ENCODE measurements at places on chromosomes 4 and X.

- no peak for DNase-seq
Observed at GRCh38 chrX:146863566-146863965, 49.0 kb upstream of the CXorf51A start.

- no peak for DNase-seq
Observed at GRCh38 chr4:119050527-119051090, 85.0 kb upstream of the MYOZ2 start.

DNA sequence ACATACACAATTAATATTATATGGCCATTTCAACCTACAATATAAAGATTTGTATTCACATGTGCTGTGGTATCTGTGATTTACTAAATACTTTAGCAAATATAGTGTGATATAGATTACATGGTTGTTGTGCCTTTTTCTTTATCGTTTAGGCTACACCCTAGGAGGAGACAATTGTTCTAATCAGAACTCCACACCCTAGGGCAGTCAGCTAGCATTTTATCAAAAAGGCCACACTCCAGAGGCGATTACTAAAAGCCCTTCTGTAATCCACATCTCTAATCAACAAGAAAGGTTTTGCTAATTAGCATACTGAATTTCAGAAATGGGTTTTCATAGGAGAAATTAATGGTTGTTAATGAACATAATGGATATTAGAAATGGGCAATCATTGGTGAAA lies 319.5 kb upstream of the NOCT start:
- no peak for DNase-seq

GRCh38 chr4:141065872-141066271 lies 67.4 kb downstream of the RNF150 start:
- no peak for DNase-seq

GRCh38 chr4:6991249-6991648 lies 51.9 kb upstream of the TADA2B start:
- no peak for DNase-seq

DNA sequence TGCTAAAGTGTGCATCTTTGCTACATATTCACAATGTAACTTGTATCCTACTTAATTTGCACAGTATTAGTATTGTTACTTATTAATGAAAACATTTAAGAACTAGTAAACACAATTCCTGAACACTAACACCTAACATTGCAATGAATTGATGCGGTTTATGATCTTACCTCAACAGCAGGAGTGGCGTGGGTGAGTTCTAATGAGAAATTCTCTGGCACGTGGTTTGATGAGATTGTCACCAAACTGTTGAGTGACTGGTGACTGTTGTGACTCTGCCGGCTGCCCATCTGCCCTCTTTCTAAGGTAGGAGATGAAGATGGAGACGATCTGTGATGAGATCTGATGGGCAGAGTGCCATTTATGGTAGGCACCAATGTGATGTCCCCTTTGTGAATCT lies 2.9 kb downstream of the PCDH18 start:
- no peak for DNase-seq

DNA sequence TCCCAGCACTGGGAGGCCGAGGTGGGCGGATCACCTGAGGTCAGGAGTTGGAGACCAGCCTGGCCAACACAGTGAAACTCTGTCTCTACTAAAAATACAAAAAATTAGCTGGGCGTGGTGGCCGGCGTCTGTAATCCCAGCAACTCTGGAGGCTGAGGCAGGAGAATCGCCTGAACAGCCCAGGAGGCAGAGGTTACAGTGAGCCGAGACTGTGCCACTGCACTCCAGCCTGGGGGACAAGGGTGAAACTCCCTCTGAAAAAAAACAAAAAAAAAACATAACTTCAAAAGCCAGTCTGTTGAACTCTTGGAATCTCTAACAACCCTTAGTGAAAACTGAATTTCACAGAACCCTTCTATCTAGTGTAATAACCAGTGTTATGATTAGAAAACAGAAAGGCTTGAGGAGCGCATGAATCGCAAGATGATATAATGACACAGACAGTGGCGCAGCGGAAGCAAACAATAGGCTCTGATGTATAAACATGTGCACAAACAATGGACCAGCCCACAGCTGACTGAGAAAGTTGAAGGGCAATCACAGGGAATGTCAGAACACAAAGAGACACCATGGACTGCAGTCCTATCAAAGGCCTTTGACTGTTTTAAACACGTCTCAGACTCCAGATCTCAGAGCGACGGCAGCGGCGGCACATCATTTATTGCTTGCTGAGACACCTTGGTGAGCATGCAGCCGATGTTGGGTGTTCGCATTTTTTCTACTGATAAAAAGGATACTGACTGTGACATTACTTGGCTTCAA lies 81.6 kb downstream of the NSUN7 start:
- no peak for DNase-seq

- DNase-seq, result no peak
Observed at GRCh38 chr4:69518102-69518501, 22.4 kb upstream of the UGT2B4 start.

DNA sequence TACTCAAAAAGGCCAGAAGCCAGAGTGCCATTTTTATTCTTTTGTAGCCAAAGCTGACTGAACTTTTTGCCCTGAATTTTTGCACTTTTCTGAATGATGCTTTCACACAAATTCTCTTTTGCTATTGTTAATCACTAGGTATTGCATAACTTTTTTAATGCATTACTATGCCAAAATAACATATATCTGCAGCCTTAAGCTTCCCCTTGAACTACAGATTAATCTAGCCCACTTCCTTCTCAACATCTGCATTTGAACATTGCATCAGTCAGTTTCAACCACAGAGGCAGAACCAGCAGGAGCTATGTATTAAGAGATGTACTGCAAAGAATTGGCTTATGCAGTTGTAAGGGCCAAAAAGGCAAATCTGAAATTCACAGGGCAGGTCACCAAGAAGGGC lies 197.6 kb upstream of the GYPA start:
- no peak for DNase-seq

GRCh38 chrX:39174241-39174771 lies 373.0 kb downstream of the MID1IP1 start:
- DNase-seq, result no peak

GRCh38 chr4:184818216-184818564 lies 7.6 kb downstream of the ACSL1 start:
- no peak for DNase-seq

DNA sequence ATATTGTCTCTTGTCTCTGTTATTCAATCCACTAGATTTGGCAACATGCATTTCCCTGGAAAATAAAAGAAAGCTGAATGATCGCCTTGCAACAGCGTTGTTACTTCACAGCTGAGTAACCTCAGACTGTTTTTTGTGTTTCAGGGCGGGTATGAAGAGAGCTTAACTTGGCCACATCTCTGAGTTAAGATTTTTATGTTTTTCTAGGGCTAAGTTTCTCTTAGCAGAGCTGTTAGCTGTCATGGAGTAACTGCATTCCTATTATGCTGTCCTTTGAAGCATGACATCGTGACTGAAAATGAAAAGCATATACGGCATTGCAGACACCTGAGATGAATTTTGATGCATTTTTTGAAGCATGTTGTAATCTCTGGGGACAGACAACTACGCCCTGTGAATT lies 1798.9 kb downstream of the PCDH7 start:
- no peak for DNase-seq

DNA sequence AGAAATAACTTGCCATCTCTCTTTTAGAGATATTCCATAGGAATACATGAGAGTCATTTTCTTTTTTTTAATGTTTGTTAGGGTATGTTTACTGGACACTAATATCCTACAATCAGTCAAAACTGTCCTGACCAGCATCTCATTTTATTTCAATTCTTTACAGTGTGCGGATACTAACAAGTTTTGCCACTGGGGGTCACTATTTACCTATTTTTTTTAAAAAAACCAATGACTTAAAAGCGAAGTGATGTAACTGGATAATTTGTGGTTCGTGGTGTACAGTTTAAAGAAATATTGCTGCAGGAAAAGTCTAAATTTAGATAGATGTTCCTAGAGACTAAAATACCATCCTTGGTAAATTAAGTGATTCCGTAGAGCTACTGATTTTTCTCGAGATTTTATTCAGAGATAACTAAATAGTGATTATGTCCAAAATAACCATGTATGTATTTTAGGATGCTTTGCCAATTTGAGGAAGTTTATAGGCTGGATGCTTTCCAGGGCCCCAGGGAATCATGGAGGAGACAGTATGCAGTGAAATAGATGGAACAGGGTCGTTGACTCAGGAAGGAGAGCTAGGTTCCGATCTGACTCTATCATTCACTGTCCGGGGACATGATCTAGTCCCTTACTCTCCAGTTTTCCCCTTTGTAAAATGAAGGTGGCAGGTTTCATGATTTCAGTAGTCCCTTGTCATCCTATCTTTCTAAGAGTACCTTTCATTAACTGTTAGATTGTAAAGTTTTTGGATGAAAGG lies 34.0 kb upstream of the GNPDA2 start:
- no peak for DNase-seq

- no peak for DNase-seq
Observed at GRCh38 chr4:79621061-79621460, 213.0 kb upstream of the GK2 start.

GRCh38 chrX:31166832-31167231 lies 95.0 kb upstream of the FTHL17 start:
- DNase-seq, result no peak

DNA sequence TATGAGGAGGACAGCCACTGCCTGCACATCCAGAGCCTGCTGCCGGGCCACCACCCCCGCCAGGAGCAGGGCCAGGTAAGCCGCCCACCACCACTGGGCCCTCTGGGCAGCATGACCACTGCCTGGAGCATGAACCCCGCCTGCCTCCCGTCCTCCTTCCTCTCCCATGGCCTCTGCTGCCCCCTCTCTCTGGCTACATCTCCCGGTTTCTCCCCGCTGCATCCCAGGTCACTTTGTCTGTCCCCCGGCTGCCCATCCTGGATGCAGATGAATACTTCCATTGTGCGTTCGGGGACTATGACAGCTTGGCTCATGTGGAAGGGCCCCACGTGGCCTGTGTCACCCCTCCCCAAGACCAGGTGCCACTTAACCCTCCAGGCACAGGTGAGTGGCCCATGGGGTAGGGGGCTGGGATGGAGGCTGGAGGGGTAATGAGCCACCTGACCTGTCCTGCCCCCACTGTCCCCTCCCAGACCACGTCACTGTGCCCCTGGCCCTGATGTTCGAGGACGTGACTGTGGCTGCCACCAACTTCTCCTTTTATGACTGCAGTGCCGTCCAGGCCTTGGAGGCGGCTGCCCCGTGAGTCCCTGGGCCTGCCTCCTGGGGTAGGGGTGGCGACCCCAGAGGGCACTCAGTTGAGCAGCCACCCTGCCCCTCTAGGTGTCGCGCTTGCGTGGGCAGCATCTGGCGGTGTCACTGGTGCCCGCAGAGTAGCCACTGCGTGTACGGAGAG lies 6.0 kb downstream of the PLXNB3 start:
- DNase-seq, result no peak

GRCh38 chr4:137070614-137071013 lies 461.7 kb downstream of the PCDH18 start:
- DNase-seq, result no peak

- no peak for DNase-seq
Observed at GRCh38 chr4:163171590-163171989, 4.9 kb upstream of the NAF1 start.

DNA sequence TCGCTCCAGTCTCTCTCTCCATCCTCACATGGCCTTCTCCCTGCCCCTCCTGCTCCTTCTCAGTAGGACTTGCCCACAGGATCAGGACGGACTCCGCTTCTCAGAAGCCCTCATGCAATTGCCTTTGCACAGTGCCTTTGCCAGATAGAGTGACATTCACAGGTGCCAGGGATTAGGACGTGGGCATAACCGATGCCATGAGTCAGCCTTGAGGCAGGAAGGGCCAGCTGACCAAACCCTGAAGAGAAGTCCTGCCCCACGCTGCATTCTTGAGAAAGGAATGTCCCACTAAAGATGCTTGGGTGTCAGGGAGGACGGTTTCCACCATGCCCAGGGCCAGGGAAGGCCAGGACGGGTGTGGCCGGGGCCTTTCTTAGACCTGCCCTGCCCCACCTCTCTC lies 6.6 kb upstream of the GRPEL1 start:
- no peak for DNase-seq

DNA sequence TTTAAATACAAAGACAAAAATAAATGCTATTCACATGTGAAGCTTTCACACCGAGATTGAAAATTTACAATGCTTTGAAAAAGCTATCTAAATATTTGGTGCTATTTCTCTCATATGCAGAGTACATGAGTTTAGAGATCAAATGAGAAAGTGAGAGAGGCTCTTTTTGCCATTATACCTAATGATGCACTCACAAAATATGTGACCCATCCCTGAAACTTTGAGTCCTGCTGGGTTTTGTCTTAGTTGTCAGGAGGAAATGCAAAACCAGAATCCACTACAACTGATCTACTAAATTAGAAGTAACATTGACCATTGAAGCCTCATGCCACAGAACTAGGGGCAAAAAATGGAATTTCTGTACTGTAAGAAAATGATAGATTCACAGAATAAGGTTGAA lies 251.7 kb downstream of the MAPK10 start:
- no peak for DNase-seq

DNA sequence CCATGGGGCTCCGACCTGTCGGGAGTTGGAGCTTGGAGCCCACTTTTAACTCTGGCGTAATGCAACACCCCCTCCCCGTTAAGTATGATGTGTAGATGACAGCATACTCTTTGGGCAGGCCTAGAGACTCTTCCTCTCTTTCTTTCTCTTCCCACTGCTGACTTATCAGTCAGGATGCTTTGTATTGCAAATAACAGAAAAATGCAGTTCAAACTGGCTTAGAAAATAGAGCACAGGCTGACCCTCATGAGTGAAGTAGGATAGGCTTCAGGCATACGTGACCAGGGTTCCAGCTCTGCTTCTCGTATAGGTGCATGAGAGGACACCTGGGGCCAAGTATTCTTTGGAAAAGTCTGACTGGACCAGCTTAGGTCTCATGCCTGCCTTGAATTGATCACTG lies 23.3 kb upstream of the RNF4 start:
- DNase-seq, result no peak

GRCh38 chr4:29278585-29278984 lies 1441.6 kb upstream of the PCDH7 start:
- DNase-seq, result no peak

DNA sequence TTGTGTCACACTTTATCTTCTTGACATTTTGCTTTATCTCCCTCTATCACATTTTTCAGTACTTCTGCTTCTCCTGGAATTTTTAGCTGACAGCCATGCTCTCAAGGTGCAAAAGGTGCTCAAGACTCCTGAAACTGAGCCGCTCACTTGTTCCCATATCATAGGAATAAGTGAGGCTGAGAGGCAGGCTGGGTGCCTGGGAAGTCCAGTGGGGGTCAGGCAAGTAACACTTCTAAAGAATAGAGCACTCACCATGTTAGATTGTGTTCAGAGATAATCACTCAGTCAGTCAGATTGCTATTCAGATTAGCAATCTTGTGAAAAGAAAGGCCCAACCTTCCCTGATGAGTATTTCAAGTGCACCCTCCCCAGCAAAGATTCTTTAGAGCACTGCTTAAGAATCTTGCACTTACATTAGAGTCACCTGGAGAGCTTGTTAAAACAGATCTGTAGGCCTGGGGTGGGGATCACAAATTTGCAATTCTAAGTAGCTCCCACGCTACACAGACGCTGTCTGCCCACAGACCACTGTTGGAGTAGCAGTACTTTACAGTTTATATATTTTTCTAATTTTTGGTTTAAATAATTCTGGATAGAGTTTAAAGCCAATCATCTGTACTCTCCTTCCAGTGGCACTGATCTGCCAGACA lies 23.1 kb upstream of the LRAT start:
- DNase-seq, result no peak
